Daoy (cell line): ENCODE measurements at places on chromosomes 6 and 20.

DNA sequence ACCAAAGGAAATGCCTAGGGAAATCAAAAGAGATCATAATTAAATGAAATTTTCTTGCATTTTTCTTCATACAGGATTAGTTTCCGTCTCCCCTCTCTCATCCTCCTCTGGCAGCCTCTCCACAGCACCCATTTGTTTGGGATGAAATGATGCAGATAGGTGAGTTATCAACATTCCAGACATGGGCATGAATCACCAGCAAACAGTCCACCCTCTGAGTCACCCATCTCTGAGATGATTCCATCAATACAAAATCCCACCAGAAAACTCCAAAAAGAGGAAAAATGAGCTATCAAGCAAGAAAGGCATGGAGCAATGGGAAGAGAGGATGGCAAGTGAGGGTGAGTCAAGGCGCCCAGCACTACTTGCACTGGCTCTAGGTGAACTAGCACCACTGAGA is 11.4 kb downstream of the MC3R start:
- peak; percentile 9 for DNase-seq

DNA sequence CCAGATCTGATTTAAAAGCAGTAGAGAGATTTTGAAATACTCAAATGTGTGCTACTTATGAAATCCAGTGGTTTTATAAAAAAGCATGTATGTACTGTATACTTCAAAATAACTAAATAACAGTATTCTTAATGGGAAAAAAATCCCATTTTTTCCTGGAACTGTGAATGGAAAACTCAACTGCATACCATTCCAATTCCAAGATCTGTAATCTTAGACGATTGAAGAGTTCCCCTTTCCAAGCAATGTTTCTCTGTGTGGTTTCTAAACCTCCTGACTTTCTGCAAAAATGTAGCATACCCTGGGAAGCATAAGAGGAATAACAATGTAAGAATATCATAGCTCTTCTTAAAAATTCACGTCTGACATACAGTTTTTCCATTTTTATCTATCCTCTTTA is 40.3 kb upstream of the HIVEP2 start:
- DNase-seq, result no peak

DNA sequence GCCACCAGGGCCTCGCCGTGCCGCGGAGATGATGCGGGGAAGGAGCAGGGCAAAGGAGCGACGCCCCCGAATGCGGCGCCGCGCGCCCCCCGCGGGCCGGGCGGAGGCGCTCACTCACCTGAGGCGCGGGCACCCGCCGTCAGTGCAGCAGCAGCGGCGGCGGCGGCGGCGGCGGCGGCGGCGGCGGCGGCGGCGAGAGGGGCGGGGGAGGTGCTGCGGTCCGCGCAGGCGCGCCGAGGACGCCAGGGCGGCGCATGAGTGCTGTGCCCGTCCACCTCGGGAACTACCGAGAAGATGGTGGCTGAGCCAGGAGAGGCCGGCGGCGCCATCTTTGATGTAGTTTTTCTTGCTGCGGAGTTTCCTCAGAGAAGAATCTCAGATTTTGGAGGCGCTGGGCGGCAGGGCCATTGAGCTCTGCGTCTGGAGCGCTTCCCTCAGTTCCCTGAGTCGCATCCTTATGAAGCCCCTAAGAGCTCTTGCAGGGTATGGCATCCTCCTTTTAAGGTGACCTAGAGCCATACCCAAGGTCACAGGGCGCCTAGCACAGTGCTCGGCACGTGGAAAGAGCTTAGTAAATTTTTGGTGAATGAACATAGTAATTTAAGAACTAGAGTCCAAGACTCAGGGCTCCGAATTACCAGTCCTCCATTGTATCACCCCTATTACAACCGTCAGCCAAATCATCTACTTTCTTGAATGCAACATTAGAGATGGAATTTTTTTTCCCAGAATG is at the start of gene NDRG3:
Gene NDRG3 (minus strand): TSS at position 164 of the 733 bp plus-strand sequence. CDS start 24,355 bp downstream, outside the sequence.
- peak; percentile 95 for DNase-seq

- DNase-seq, result no peak
Observed at GRCh38 chr6:95280686-95281273, 296.6 kb upstream of the MANEA start.

DNA sequence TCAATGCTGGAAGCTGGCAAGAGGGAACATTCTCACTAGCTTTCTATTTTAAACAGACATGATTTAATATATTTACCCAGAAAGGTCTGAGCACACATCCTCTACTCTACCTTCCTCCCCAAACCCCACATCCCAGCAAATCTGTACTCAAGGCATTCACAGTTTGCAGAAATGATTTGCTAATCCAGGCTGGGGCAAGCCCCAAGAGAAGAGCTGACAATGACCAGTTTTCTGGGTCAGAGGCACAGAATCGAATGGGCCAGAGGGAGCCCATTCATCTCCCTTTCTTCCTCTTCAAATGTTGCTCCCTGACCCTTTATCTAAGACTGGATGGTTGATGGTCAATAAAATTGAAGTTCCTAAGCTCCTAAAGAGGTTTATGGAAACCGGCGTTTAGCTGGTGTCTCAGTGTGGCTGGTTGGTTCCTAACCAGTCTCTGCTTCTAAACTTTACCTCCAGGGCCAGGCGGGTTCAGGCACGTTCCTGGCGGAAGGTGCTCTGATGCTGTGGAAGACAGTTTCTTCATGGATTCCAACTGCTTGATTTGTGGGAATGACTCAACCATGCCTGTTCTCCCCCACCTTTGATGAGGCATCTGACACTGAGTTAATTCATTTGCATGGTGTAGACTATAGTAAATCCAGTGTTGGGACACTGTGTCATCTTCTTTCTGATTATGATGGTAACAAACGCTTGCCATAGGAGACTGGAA is 96.4 kb upstream of the IYD start:
- peak; percentile 37 for DNase-seq

- DNase-seq, result no peak
Observed at GRCh38 chr6:56806368-56806767, 148.5 kb upstream of the BEND6 start.

DNA sequence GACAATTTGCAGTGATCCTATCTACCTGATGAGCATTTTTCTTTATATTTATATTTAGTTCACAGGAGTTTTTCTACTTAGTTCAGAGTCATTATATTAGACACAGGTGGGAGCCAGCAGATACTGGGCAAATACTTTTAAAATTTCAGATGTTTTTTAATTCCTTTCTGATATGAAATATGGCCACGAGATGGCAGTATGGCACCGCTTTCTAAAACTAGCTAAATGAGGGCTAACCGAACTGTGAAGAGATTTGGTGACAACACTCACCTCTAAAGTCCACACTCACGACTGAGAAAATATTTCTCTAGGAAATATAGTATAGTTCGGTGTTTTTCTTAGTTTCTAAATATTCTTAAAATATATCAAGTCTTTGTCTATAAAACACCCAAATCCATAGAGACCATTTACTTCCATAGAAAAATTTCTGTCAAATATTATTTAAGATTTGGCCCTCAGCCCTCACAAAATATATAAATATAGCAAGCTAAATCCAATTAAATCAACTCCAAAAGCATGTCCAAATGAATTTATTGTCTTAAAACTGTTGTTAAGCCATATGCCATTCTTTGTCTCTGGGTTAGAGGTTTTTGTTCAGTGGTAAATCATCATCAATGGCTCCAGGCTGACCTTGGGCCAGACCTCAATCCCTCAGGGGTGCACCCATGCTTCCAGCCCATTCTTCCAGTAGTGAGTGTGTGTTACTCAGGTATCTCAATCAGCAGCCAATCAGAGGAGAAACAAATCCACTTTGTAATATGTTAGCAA is 63.6 kb downstream of the HUS1B start:
- peak; percentile 51 for DNase-seq

GRCh38 chr20:13243826-13244376 is 22.8 kb downstream of the ISM1 start:
- DNase-seq, result peak; percentile 24

- no peak for DNase-seq
Observed at GRCh38 chr6:35787266-35788218, 6.7 kb downstream of the CLPSL1 start.

GRCh38 chr20:11880680-11881079 is 37.0 kb upstream of the BTBD3 start:
- peak; percentile 12 for DNase-seq

DNA sequence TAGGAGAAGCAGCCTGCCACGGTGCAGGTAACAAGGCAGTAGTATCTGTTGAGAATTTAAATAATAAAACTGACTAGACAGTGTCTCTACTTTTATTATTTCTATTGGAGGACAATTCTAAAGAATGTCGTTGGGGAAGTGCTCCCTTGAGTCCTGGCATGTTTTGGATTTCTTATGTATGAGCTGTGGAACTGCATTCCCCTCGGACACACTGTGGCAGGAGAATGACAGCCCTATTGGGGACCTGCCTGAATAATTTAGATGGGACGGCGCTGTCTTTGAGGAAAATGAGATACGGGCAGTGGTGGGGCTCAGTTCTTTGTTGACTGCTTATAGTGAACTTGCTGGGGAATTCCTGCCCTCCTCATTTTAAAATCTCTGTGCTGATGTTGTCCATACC is 2.4 kb upstream of the SCP2D1 start:
- DNase-seq, result no peak

DNA sequence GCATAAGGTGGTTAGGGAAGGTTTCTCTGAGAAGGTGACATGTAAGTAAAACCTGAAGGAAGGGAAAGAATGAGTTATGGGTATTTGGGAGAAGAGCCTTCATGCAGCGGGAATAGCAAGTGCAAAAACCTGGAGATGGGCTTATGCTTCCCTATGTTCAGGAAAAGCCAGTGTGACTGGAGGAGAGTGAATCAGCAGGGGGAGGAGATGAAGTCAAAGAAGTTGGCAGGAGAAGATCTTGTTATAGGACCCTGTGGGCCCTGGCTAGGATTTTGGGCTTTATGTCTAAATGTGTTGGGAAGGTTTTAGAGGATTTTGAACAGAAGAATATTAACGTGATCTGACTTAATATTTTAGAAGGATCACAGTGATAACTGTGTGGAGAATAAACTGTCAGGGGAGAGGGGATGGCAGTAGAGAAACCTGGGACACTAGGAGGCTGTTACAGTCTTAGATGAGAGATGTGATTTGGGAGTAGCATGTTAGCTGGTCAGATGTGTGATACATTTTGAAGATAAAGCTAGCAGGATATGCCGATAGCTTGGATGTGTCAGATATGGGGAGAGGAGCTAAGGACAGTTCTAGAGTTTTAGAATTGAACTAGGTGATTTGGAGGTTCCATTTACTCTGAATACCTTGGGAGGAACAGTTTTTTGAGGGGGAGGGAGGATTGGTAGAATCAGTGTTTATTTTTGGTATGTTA is 41.0 kb downstream of the PHF3 start:
- no peak for DNase-seq
